Retinal pigment epithelial cell (primary cell): ENCODE measurements at places on chromosomes 3 and 15.

- no peak for DNase-seq
Measured at GRCh38 chr3:161682715-161683114, 186.1 kb downstream of the OTOL1 start.

DNA sequence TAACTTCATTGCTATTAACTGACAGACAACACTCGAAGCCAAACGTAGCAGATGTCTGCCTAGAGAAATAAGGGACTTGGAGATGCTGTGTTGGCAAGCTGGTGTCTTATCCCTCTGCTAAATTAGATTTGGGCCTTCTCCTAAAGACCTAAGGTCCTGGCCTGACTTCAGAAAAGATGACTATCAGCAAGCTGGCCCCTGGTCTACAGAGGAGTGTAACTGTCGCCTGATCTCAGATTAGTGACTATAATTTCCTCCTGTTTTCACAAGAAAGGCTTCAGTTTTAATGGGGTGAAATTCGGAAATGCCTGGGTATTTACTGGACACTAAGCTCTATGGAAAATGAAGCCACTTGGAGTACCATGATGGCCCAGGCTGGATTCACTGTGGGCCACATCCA lies 53.1 kb upstream of the SLC7A14 start:
- no peak for DNase-seq

- DNase-seq: no peak
Measured at GRCh38 chr15:89785064-89785773, 9.1 kb downstream of the MESP2 start.

DNA sequence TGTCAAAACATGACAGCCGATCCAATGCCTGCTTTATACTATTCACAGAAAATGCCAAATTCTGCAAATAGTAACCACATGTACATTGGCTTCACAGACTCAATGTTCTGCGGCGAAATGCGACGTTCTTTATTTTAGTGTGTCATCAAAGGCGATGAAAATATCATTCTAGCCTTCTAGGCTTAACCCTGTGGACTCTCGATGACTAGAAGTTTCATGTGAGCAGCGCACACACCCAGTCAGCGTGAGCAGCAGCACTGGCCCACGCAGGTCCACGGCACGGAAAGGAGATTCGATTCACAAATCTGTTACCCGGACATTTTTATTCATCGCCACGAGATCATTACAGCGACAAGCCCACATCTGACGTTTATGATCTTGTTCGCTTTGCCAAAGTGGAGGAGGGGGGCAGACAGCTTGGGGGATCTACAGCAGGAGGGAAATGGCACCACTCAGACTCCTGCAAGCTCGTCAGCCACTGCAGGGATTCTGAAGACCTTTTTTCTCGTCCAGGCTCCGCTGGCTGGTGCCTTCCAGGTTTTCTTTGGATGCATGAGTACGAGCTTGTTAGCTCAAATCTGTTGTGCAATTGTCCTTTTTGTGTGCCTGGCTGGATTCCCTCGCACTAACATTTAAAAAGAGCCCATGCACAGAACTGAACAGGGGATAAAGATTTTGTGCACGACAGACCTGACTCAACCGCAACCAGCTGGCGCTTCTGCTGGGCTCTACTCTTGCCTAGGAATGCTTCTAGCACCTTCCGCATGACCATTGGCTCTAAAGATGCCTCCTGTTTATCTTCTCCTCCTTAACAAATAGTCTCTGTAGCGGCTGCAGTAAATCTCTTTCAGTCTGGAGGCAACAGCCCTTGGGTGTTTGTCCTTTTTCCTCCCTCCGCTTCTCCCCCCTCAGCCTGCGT lies 938.4 kb downstream of the MCTP2 start:
- no peak for DNase-seq

GRCh38 chr3:85846940-85847339 lies 888.2 kb downstream of the CADM2 start:
- peak; percentile 20 for DNase-seq

DNA sequence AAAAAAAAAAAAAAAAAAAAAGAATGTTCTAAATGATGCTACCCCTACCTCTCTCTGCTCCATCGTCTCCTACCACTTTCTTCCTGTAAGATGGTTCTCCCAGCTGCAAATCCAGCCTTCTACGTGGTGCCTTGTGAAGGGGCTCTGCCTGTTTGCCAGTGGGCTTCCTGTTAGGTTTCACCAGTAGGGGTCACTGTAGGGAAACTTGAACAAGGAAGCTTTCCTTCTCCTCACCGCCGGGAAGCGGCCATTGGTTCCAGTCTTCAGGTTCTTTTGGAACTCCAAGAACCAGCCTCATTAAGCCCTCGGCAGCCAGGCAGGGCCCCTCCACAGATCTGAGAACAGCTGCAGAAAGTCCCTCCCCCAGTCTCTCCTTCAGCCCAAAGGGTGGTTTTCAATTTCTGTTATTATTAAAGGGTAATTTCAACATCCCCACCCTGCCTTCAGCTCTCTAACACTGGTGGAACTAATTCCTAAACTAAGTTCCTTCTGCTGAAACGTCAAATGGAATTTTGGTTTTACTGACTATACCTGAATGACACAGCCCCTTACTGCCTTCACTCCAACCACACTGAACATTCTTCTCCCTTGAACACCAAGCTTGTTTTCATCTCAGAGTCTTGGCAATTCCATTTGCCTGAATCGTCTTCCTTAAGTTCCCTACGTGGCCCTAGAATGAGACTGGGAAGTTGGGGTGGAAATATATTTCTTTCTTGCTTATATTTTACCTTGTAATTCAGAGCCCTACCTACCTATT lies 13.5 kb downstream of the MCCC1 start:
- no peak for DNase-seq

GRCh38 chr3:183290216-183290615 lies 37.2 kb downstream of the B3GNT5 start:
- no peak for DNase-seq

DNA sequence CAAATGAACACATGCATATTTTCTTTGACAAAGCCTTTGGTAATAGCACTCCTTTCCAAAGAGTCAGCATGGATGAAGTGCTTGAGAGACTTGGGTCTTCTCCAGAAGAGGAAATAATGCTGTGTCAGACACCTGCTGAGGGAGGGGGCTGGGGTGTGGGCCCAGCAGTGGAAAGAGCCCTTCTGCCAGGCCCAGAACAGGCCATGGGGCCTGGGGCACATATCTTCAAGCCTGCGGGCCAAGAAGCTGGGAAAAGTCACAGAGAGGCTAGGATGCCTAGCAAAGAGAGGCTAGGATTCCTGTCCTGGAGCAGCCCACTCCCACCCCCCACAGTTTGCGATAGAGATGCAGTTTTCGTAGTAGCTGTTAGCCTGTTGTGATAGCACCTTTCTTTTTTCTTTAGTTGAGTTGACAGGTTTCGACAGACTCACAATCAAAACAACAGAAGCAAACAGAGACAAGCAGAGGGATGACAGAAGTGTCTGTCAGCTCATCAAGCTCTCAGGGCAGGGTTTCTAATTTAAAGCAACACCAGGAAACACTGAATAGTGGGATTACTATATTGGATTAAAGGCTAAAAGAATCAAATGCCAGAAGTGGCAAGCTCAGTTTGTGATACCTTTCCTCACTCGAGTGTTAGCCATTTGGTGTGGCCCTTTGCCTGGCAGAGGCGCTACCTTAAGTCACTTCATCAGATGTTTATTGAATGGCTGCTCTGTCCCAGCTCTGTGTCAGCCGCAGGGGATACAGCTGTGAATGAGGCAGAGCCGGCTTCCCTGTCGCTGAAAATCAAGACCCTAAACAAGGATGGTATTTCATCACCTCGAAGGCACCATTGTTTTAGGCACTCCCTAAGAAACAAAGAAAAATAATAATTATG lies 19.0 kb downstream of the CMTM7 start:
- DNase-seq: no peak

GRCh38 chr3:39383881-39384664 lies 903 bp downstream of the SLC25A38 start:
- peak; percentile 82 for DNase-seq

GRCh38 chr3:50573566-50574443 lies 4.5 kb downstream of the HEMK1 start:
- DNase-seq: no peak

DNA sequence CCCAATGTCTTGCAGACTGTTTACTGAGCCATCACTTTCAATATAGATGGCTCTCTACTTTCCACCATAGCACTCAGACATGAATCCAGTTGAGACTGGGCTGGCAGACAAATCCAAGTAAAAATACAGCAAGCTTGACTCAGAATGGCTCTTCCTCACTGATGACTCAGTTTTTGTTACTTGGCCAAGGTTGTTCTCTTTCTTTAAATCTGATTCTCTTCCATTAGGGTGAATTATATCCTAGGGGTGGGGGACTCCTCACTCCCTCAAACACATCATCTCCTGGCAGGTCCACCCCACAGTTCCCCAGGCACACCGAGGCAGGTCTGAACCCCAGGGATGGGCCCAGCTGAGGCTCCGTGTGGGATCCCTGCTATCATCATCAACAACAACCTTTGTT lies 157.9 kb downstream of the MEX3B start:
- DNase-seq: no peak

GRCh38 chr15:94456226-94456625 lies 224.9 kb downstream of the MCTP2 start:
- no peak for DNase-seq

GRCh38 chr15:38187630-38188313 lies 64.9 kb upstream of the SPRED1 start:
- DNase-seq: no peak

GRCh38 chr3:46926871-46927717 lies 49.5 kb downstream of the CCDC12 start:
- no peak for DNase-seq

DNA sequence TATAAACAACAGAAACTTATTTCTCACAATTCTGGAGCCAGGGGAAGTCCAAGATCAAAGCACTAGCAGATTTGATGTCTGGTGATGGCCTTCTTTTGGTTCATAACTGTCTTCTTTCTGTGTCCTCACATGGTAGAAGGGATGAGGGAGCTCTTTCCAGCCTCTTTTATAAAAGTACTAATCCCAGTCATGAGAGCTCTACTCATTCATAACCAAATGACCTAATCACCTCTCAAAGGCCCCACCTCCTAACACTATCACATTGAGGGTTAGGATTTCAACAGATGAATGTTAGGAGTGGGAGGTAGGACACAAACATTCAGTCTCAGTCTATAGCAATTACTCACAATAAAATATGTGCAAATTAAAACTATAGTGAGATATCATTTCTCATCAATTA lies 50.1 kb upstream of the UBE2E2 start:
- DNase-seq: no peak
